ENCODE measurements at places on chromosomes 6 and 20. TPM values are rescaled to one million over a fixed set of nuclear protein-coding genes. Genes with fewer than 3 reads are reported as not detected.

The MEP1A gene
- not detected for polyA plus RNA-seq

The POU5F1 gene
- polyA plus RNA-seq, result 1,914 TPM

The SAPCD1 gene
- 5.0 TPM for polyA plus RNA-seq

The RSPH9 gene
- polyA plus RNA-seq, result 0.39 TPM

The FAM83C gene
- polyA plus RNA-seq, result not detected

The NOTCH4 gene
- 2.7 TPM for polyA plus RNA-seq

The BNIP5 gene
- polyA plus RNA-seq, result not detected

The MLN gene
- not detected for polyA plus RNA-seq

The HDGFL1 gene
- polyA plus RNA-seq, result not detected

The FGD2 gene
- polyA plus RNA-seq, result 0.13 TPM

The AURKA gene
- 82.0 TPM for polyA plus RNA-seq

The KIAA0408 gene
- polyA plus RNA-seq, result 6.5 TPM

The PPP1R3D gene
- polyA plus RNA-seq, result 1.4 TPM

The BPIFB4 gene
- polyA plus RNA-seq, result not detected

The GPR6 gene
- polyA plus RNA-seq, result not detected

The FAM209B gene
- 0.68 TPM for polyA plus RNA-seq

The PNRC1 gene
- 33.7 TPM for polyA plus RNA-seq

The BHLHE23 gene
- polyA plus RNA-seq, result 0.52 TPM

The RBM24 gene
- polyA plus RNA-seq, result 0.27 TPM

The PSMB9 gene
- polyA plus RNA-seq, result 5.5 TPM

The CYP21A2 gene
- polyA plus RNA-seq, result not detected

The KCNQ5 gene
- polyA plus RNA-seq, result 0.68 TPM

The VWA7 gene
- polyA plus RNA-seq, result 0.75 TPM

The GPX5 gene
- polyA plus RNA-seq, result 0.14 TPM

The SMPD2 gene
- 5.6 TPM for polyA plus RNA-seq

The ATXN1 gene
- polyA plus RNA-seq, result 3.9 TPM

The EDN1 gene
- 1.1 TPM for polyA plus RNA-seq

The EPM2A gene
- polyA plus RNA-seq, result 3.7 TPM
